ENCODE measurements at places on chromosomes 16 and 17.
A peak's percentile ranks its signal among the peaks of the same experiment; 100 is the strongest.

GRCh38 chr17:29584452-29585079, 4.9 kb downstream of the GIT1 start:
- DNase-seq, result no peak

DNA sequence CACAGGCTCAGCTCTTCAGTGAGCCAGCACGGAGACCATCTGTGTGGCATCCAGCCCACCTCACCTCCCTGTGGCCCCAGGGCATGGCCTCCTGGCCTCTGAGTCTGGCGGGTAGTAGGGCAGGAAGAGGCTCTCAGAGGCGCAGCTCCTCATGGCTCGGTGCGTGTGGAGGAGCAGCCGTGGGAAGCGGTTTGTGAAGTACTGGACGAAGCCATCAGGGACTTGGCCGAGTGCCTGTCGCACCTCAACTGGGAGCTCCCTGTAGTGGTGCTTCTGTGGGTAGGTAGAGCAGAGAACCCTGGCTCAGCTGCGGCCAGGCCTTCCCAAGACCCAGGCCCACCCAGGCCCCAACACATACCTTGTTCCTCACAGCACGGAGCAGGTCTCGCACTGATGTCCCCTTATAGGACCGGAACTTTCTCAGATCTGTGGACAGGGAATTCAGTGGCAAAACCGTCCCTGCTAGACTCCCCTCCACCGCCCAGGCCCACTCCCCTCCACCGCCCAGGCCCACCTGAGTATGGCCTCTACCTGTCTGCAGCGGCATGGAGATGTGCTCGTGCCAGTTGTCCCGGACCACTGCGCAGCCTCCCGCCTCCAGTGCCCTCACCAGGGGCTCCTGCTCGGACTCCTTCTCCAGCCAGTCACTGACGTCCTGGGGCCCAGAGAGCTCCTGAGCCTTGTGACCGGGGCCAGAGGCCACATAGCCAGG, 12.2 kb downstream of the PLK1 start:
- DNase-seq, result no peak

DNA sequence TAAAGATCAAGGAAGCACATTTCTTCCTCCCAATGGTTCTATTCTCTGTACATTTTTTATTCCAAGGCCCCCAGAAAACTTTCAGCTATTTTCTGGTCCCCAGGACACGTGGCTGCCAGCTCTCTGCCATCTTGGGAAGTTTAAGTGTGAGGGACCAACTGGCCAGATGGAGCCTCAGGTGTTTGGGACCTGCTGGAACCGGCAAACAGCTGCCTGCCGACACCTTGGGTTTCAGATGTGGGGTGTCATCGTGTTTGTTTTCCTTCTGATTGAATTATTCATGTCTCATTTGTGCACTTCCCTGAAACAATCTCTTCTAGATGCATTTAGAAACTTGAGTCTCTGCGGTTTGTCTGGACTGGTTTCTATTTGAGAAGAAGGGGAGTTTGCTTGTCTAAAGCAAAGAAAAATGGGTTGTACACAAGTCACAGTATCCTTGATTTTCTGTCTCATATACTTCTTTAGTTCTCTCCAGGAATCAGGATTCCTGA, 386.5 kb downstream of the SLC39A11 start:
- DNase-seq, result no peak

DNA sequence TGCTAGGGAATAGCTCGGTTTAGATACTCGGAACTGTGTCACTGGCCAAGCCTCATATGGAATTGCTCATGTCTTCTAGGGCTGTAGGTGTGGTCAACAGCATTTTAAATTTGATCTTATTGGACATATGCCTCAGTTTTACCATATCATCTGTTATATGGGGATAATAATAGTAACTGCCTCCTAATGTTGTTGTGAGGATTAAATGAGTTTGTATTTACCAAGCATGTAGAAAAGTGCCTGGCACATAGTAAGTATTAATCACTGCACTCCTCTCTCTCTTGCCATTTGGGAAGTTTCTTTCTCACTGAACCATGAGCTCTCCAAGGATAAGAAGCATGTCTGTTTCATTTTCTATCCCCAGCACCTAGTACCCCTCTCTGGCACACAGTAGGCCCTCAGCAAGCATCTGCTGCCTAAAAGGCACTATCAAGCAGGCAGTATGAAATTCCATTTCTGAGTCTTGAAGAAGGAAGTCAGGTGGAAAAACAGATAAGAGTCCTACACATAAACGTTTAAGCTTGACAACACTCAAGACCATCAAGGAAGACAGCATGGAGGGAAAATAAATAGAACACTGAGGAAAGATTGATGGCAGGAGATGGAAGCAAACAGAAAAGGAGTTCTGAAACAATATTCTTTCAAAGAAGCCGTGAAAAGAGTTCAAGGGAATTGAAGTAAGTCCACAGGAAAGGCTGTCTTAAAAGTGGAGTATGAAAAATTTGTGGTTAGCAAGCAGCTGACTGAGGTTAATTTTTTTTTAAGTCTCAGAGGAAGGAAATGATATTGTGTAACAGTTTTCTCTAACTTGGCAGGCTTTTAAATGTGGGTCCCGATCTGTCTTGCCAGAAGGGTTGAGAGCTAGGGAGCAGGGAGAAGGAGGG, 2.2 kb upstream of the ATP6V0A1 start:
- peak; percentile 66 for DNase-seq

All from CD4-positive, alpha-beta T cell treated with Interleukin-21 for 1 hour (primary cell).